ENCODE measurements at places on chromosomes 7 and 10.

DNA sequence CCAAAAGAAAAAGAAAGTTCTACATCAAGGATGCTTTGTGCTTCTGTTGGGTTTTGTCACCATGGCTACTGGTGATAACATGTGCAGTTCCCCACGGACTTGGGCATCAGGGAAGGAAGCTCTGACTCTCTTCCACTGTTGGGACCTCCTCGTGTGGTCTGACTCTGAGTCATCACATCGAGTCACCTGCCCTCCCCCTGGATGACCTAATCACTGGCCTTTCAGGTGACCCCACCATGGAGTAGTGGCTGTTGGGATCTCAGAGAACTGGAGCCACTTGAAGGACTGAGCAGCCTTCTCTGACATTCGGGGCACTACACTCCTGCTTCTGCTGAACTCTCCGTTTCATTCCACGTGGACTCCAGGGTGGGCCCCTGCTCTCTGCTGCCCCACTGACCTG lies 60.8 kb upstream of the DOCK1 start:
- DNase-seq, result no peak

- no peak for DNase-seq
Measured at GRCh38 chr7:139692723-139693122, 85.1 kb downstream of the HIPK2 start.

DNA sequence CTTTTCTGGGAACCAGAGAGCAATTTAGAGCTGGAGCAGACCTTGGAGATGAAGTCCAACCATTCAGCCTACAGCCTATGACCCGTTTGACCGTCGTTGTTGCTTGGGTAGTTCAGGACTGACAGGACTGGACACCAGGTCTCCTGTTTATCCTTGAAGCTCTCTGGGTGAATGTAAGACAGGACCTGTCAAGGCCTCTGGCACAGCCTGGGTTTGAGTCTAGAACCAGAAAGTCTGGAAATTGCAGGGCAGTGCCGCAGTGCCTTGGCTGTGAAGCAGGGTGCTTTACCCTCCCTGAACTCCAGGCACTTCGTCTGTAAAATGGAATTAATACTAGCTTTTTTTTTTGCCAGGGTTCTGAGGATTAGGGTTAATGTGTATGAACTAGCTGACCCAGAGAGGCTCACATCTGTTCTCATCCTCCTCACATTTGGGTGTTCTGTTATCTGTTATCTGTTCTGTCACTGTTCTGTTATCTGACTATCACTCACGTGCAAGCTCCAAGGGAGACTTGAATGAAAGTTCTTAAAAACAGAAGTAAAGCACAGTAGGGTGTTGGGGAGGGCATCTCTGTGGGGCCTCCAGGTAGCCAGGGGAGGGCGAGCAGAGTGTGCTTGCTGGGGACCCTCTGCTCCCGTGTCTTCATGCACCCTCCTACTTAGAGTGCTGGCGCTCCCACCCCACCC lies 9.9 kb downstream of the BLVRA start:
- no peak for DNase-seq

GRCh38 chr10:30034433-30035137 lies 24.8 kb downstream of the JCAD start:
- no peak for DNase-seq

DNA sequence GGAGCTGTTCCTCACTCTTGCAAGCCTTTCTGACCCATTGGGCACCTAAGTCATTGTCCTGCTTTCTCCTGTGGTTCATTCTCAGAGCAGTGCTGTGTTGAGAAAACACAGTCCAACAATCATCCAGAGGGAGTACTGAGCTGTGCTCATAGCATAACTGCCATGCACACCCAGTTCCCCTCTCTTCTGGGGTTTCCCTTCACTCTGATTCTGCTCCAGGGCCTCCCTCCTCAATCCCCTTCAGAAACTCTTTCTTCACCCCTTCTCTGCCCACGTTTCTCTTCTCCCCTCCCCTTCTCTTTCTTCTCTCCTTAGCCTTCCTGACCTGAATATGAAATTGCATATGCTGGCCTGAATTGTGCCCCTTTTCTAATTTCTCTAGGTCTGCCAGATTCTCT lies 155.8 kb downstream of the AOAH start:
- DNase-seq, result no peak

DNA sequence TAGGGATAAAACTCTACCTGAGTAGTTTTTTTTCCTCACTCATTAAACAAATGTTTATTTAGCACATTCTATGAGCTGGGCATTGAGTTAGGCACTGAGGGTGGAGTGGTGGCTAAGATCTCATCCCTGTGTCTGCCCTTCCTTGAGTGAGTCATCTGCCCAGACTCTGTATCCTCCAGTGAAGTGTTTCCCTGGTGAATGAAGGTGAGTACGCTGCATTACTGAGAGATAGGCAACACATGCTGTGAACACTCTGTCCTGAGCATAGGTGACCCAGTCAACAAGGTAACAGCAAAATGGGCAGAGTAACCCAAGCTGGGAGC lies 5.8 kb downstream of the PITX3 start:
- DNase-seq, result no peak

GRCh38 chr10:1467334-1468076 lies 269.8 kb downstream of the ADARB2 start:
- no peak for DNase-seq

DNA sequence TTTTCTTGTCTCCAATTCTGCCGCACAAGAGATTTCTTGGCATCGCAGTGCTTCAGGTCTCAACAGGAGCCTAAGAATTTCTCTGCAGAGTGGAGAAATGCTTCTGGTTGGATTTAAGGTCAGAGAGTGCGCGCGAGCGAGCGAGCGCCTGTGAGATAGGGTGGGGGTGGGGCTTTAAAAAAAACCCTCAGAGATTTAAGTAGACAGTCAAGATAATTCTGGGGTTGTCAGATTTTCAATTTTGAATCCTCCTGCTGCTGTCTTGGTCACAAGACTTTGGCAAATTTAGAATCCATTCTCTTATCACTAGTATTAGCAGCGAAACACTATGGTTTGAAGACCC lies 49.7 kb downstream of the CPEB3 start:
- peak; percentile 56 for DNase-seq

DNA sequence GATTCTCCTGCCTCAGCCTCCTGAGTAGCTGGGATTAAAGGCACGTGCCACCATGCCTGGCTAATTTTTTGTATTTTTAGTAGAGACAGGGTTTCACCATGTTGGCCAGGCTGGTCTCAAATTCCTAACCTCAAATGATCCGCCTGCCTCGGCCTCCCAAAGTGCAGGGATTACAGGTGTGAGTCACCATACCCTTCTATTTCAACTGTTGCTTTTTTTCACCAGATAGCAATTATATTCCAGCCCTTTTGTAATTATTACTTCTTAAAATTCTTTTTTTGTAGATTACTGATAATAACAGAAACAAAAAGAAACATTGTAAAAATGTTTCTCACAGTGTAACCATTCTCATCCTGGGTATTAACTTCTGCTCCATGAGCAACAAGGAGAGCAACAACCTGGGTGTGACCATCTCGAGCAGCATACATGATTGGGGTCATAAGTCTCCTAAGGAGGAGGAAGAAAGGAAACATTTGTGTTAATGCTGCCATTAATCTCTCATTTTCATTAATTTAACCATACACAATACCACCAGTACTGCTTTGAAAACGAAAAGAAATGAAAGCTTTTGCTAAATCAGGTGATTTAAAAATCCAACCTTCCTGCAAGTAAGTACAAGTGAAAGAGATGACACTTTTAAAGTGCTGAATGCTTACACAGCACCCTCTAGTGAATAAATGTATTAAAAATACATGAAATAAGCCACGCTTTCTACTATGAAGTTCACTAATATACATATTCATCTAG lies 41.8 kb downstream of the ASZ1 start:
- DNase-seq, result peak; percentile 57

GRCh38 chr10:92757711-92758104 lies 68.0 kb downstream of the HHEX start:
- no peak for DNase-seq

- DNase-seq, result peak; percentile 48
Measured at GRCh38 chr10:109773288-109774120, 149.8 kb downstream of the XPNPEP1 start.

- DNase-seq, result no peak
Measured at GRCh38 chr10:3829156-3830050, 44.4 kb upstream of the KLF6 start.

DNA sequence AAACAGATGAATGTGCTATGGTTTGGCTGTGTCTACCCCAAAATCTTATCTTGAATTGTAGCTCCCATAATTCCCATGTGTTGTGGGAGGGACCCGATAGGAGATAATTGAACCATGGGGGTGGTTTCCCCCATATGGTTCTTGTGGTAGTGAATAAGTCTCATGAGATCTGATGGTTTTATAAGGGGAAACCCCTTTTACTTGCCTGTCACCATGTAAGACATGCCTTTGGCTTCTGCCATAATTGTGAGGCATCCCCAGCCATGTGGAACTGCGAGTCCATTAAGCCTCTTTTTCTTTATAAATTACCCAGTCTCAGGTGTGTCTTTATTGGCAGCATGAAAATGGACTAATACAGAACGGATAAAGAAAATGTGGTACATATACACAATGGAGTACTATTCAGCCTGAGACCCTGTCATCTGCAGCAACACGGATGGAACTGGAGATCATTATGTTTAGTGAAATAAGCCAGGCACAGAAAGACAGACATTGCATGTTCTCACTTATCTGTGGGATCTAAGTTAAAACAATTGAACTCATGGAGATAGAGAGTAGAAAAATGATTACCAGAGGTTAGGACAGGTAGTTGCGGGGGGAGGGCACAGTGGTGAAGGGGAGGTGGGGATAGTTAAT lies 587.6 kb upstream of the NRP1 start:
- DNase-seq, result no peak

GRCh38 chr7:31017032-31017675 lies 35.0 kb upstream of the ADCYAP1R1 start:
- DNase-seq, result no peak

GRCh38 chr10:48286356-48286755 lies 11.9 kb upstream of the FRMPD2 start:
- no peak for DNase-seq

DNA sequence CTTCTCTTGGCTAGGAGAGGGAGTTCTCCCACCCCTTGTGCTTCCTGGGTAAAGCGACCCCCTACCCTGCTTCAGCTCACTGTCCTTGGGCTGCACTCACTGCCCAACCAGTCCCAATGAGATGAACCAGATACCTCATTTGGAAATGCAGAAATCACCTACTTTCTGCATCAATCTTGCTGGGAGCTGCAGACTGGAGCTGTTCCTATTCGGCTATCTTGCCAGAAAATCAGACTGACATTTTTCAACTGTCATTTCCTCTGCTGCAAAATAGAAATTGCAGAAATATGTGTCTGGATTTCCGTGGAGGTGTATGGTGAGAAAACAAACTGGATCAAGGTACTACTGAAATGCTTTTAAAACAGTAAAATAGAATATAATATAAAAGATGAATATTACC lies 43.0 kb upstream of the CYP2C18 start:
- DNase-seq, result no peak

- DNase-seq, result no peak
Measured at GRCh38 chr7:2805213-2805944, 38.7 kb downstream of the GNA12 start.

DNA sequence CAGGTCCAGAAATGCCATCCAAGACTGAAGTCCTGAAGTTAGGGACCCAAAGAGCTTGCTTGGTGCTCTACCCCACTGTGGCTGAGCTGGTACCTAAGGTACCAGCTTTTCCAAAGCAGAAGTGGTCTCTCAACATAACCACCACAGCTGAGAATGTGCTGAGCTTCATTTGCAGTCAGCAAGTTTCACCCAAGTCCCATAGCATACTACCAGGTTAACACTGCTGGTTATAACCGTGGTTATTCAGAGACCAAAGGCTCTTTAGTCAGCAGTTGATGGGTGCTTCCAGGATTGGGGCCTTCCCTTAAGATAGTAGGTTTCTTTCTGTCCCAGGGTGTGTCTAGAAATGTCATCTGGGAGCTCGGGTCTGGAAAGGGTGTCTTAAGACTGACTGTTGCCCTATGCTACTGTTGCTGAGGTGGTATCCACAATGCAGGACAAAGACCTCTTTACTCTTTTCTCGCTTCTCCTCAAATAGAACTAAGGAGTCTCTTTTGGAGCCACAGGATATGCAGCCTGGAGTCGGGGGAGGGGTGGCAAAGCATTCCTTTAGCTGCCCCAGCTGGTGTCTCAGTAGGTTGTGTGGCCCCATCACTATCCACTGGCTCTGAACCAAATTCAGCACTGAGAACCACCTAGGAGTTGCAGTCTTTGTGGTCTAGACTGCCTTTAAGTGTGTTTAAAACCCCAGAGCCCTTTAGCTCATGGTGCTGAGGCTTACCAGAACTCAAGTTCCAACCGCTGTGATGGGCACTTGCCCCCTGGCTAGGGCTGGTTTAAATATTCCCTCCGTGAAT lies 354.9 kb upstream of the SEMA3C start:
- DNase-seq, result no peak

DNA sequence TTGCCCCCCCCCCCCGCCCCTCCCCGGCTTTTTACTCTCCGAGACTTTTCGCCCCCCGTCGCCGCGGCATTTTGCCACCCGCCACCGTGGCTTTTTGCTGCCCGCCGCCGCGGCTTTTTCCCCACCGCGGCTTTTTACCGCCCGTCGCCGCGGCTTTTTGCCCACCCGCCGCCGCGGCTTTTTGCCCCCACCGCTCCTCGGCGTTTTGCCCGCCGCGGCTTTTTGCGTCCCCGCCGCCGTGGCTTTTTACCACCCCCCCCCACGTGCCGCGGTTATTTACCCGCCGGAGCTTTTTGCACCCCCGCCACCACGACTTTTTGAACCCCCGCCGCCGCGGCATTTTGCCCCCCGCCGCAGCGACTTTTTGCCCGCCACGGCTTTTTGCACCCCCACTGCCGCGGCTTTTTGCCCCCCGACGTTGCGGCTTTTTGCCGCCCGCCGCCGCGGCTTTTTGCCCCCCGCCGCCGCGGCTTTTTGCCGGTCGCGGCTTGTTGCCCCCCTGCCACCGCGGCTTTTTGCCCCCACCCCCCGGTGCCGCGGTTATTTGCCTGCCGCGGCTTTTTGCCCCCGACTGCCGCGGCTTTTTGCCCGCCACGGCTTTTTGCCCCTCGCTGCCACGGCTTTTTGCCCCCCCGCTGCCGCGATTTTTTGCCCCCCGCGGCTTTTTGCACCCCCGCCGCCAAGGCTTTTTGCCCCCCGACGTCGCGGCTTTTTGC lies 461.1 kb downstream of the ZNF33B start:
- no peak for DNase-seq

GRCh38 chr10:123858077-123858681 lies 33.4 kb downstream of the CPXM2 start:
- peak; percentile 1 for DNase-seq

DNA sequence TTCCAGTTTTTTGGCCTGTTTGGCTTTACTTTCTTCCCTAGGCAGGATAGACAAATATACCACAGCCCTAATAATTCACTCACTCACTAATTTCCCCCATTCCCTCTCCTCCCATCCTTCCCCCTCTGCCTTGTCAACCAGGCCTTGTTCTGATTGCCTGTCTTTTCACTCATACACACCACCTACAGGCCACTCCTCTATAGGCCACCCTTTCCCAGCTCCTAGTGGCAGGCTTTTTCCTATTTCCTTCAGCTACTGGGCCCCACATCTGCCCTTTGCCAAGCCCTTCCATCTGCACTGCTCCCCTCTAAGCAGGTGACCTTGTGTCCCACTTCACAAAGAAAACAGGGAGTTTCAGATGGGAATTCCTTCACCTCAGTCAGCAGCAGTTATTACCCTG lies 59.8 kb upstream of the MSRB2 start:
- peak; percentile 71 for DNase-seq

GRCh38 chr10:117112220-117112619 lies 25.9 kb downstream of the VAX1 start:
- DNase-seq, result peak; percentile 65
